ENCODE measurements at places on chromosomes 4 and X. TPM values are rescaled to one million over a fixed set of nuclear protein-coding genes. Genes with fewer than 3 reads are reported as not detected.

The GYPB gene
- not detected for total RNA-seq

The ARHGAP6 gene
- total RNA-seq: 0.05 TPM

The SATL1 gene
- total RNA-seq: not detected

The CC2D2A gene
- total RNA-seq: 12.4 TPM

The SLC25A53 gene
- 4.9 TPM for total RNA-seq

The KLF8 gene
- total RNA-seq: not detected

The C4orf36 gene
- 1.3 TPM for total RNA-seq

The TMPRSS11A gene
- total RNA-seq: not detected

The GNPDA2 gene
- total RNA-seq: 7.9 TPM

The NSG1 gene
- 9.4 TPM for total RNA-seq

The PHKA1 gene
- total RNA-seq: 29.1 TPM

The DNAAF6 gene
- not detected for total RNA-seq

The PPARGC1A gene
- total RNA-seq: 0.10 TPM

The PCDH19 gene
- not detected for total RNA-seq

The VEGFD gene
- 0.22 TPM for total RNA-seq

The SSX1 gene
- not detected for total RNA-seq

The GLRA2 gene
- not detected for total RNA-seq

The TEX13B gene
- total RNA-seq: not detected

The SSX2 gene
- not detected for total RNA-seq

The FAM9A gene
- total RNA-seq: not detected

The CYLC1 gene
- not detected for total RNA-seq

The SUV39H1 gene
- 23.6 TPM for total RNA-seq

The ARHGAP4 gene
- 0.91 TPM for total RNA-seq

The MEPE gene
- total RNA-seq: not detected

The CDX4 gene
- not detected for total RNA-seq
